ENCODE measurements at places on chromosomes 5 and 9.

GRCh38 chr9:15543047-15543813 is 9.6 kb upstream of the CCDC171 start:
- no peak for DNase-seq

DNA sequence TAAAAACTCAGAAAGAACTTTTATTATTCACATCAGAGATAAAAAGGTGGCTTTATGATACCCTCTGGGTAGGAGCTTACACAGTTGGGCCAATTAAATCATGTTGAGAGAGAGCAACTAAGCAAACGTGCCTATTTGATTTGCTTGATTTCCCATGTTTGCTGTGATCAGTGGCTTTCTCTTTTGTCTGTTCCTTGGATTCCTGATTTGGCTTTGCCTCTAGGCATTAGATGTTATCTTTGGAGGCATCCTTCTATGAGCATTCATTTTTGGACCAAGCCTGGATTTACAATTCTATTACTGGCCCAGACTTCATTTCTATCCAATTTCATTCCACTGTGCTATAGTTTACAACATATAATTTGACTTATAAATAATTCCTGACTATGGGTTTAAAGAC is 35.9 kb downstream of the VCAN start:
- no peak for DNase-seq

DNA sequence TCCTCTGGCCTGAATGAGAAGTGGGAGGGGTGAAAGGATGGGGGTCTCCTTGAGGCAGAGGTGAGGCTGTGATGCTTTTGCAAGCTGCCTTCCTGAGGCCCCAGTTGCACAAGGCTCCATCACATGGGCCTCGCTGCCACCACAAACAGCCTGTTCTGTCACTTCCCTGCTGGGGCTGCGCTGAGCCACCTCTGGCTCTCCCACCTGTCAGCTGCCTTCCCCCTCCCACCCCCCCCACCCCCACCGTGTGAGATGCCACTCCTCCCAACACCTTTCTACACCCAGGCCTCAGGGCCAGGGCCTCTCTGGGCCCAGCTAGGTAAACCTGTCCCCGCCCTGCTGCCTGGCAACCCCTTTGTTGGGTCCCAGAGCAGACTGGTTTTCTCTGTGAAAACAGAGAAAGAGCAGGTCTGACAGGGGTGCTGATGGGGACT is 4.5 kb upstream of the PDLIM4 start:
- DNase-seq, result no peak

- no peak for DNase-seq
Measured at GRCh38 chr9:91431485-91431884, 7.9 kb upstream of the NFIL3 start.

DNA sequence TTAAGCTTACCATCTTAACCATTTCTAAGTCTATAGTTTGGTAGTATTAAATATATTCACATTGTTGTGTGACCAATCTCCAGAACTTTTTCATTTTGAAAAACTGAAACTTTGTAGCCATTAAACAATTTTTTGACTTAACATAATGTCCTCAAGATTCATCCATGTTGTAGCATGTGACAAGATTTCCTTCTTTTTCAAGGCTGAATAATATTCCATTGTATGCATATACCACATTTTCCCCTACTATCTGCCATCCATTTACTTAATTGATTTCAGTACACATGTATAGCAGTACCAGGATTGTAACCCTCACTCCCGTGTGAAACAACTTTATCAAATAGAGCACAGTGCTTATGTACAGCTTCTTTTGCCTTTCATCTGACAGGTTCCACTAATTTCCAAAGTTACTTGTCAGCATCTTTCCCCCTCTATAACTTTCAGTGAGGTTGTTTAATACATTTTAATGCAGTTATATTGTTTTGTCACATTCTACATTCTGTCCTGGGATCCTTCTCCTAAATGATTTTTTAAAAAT is 7.4 kb upstream of the GNPDA1 start:
- DNase-seq, result no peak

- DNase-seq, result no peak
Measured at GRCh38 chr5:132462333-132462732, 28.2 kb downstream of the IRF1 start.

GRCh38 chr5:139403418-139403786 is 487 bp downstream of the SPATA24 start:
- DNase-seq, result no peak

GRCh38 chr9:69222970-69223369 is 48.9 kb downstream of the TJP2 start:
- DNase-seq, result no peak

DNA sequence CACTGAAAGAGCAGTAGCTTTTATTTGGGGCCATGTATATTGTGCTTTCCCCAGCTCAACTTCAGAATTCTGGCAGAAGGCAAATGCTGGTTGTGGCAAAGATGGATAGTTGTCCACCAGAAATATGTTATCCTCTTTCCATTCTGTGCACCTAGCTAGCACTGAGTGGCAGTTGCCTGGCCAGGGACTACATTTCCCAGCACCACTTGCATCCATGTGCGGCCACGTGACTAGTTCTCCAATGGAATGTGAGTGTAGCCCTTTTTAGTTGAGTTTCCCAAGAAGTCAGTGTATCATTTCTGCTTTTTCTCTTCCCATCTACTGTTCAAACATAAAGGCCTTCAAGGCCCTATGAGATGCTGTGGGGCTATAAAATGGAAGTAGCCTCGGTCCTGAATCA is 354.0 kb upstream of the CLINT1 start:
- no peak for DNase-seq

DNA sequence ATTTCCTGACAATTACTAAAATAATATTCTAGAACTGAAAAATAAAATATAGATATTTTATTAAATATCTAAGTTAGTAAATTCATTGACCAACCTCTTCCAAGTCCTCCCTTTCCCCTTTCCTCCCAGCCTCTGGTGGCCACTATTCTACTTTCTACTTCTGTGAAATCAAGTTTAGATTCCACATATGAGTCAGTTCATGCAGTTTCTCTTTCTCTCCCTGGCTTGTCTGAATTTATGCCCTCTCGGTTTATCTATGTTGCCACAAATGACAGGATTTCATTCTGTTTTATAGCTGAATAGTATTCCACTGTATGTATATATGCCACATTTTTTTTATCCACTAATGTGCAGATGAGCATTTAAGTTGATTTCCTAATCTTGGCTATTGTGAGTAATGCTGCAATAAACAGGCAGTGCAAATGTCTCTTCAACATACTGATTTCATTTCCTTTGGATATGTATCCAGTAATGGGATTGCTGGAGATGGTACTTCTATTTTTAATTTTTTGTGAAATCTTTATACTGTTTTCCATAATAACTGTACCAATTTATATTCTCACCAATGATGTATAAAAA is 52.3 kb downstream of the WDR36 start:
- no peak for DNase-seq

DNA sequence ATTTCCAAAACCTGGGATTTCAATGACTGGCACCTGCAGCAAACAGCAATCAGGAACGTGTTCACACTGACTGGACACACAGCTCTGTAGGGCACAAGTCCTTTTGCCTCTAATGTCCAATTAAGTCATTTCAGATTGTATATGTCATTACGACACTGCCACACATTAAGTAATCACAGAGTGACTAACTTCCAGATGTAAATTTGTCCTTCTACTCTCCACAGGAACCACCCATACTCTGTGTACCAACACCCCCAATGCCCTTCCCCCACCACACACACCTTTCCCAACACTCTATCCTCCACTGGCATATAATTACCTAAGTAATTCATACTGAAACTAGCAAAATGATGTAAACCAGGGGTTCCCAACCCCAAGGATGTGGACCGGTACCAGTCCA is 30.5 kb downstream of the LARS1 start:
- no peak for DNase-seq

DNA sequence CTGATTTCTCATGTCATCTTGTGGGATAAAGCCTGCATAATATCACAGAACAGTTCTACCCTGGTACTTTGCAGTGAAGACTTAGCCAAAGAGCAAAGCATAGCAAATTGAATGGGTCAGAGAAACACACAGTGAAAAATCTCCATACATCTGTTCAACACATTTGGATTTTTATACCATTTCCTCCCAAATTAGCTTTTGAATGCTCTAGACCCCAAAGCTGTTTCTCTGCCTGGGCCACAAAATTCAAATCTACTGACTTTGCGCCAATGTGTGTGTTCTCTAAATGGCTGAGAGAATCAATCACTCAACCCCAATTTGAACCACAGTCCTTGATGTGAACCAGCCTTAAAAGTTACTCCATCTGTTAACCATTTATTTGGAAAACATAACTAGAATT is 236.9 kb upstream of the NFIL3 start:
- no peak for DNase-seq

DNA sequence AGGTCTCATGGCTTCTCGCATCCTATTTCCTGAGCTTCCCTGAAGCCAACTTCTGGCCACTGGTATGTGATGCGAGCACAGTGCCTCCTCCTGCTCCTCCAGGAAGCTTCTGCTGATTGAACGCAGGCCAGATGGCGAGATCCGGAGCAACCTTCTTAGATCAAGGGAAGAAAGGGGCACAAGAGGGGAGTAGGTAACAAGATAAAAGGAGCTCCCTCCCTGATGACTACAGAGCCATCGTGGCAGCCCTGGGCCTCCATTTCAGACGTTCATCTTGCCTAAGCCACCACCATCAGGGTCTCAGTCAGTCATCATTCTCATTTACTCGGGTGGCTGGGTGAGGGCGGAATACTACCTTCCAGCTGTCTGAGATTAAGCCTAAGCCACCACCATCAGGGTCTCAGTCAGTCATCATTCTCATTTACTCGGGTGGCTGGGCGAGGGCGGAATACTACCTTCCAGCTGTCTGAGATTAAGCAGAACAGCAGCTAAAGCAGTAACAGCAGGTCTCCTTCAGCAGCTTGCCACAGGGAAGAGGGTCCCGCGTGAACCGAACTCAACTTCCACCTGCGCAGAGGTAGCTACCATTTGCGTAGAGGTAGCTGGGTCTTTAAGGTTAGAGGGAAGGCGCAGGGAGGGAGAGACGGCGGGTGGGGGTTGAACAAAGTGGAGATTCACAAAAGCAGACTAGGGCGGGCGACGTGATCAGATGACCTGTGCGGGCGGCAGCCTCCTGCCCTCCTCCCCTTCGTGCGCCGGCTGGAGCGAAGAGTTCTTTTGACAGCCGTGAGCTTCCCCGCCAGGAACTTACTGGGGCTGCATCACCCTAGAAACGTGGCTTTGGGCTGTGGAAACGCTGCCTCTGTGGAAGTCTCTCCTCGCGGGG is 27.9 kb upstream of the MGAT1 start:
- DNase-seq, result peak; percentile 46

DNA sequence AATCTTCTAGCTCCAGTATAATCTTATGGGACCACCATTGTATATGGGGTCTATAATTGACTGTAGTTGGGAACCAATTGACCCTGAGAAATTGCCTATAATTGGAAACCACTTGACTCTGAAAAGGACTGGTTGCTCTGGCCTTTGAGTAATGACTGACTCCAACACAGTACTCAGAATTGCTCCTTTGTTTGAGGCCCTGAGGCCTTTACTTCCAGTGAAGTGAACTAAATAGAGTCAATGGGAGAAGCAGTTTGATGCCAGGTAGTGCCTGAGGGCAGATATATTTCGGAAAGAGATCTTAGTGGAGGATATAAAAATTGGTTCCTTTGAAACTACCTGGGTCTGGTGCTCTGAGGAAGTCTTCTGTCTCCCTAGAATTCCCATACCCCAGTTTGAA is 16.0 kb upstream of the TMEM171 start:
- no peak for DNase-seq

GRCh38 chr5:178130576-178131445 is at the start of gene RMND5B:
RMND5B (plus strand) TSS chr5:178131014; CDS start chr5:178138120, 7,106 bp downstream.
- DNase-seq, result no peak

GRCh38 chr5:3179220-3179619 is 416.4 kb upstream of the IRX1 start:
- DNase-seq, result no peak

DNA sequence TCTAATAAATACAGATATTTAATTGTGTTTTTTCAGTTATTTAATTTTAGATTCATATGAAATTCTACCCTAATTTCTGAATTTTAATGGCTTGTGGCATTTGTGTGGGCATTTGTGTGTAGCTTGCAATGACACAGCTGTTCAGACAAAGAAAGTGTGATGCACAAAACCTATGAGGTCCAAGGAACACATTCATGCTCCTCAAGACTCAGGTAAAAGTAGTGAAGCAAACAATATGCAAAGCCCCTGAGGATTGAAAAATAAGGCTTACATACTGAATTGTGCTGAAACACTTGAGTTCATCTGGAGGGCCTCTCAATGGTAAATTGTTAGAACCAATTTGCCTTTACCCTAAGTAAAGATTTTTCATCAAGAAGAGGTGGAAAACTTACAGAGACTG is 28.1 kb downstream of the IL7R start:
- no peak for DNase-seq

DNA sequence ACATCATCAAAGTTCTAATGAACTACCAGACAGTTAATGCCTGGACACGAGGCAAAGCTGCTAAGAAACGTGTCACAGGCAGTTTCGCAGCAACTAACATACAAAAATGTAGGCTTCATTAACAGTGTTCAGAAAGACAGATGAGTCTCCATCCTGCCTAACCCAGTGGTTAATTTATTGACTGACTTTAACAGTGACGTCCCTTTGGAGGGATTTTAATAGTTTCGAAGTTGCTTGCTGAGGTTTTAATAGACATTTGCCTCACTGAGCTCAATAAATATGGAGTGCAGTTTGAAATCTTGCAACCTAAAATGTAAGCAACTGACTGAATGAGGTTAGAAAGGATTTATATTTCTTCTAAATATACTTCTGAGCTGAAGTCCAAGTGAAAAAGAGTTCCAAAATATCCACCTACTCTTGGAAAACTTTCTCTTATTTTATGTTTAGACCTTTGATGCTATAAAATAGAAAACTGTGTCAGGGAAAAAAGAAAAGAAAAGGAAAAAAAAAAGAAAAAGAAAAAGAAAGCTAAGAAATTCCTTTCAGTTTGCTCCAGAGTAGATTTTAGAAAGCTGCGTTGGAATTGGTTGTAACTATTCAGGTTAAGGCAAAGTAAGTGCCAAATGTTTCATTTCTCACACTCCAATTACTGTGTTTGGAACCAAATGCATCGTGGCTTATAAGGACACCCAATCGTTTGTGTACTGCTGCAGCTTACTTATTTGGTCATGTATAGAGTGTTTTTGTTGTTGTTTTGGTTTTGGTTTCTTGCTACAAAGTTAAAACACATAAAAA is 2016.6 kb downstream of the MAT2B start:
- no peak for DNase-seq

Data from activated CD8-positive, alpha-beta memory T cell treated with anti-CD3 and anti-CD28 coated beads for 48 hours (primary cell).